ENCODE measurements at places on chromosomes 16 and 17.

DNA sequence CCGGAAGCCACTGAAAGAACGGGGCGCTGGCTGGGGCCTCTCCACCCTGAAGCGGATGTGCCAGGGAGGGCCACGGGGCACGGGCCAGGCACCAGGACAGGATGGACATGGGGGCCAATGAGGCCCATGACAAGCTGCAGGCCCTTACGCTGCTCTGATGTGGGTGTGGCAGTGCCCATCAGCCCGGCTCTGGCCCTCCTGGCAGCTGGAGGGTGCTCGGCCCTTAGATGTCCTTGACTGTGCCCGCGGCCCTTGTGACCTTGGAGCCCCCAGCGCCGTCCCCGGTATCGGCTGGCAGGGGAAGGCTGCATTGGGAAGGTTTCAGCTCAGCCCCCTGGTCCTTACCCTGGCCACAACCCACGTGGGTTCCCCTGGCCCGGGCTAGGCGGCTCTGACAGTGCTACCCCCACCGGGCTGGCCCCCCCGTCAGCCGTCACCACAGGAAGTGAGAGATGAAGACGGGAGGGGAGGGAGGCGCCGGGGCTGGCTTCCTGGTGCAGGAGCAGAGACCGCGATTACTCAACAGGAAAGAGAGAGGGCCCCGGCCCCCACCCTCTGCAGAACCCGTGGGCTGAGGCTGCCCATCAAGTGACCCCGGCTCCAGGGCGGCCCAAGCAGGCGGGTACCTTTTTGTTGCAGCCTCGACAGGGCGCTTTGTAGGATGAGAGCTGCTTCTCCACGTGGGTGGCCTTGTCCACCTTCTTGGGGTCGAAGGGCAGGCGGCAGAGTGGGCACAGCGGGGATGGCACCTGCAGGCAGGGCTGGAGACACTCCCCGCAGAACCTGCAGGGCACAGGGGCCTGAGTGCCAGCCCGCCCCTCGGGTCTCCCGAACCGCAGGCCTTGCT lies 5.3 kb downstream of the RNF166 start:
- peak; percentile 21 for DNase-seq

- DNase-seq, result no peak
Observed at GRCh38 chr17:20706751-20707373, 127.3 kb downstream of the CDRT15L2 start.

DNA sequence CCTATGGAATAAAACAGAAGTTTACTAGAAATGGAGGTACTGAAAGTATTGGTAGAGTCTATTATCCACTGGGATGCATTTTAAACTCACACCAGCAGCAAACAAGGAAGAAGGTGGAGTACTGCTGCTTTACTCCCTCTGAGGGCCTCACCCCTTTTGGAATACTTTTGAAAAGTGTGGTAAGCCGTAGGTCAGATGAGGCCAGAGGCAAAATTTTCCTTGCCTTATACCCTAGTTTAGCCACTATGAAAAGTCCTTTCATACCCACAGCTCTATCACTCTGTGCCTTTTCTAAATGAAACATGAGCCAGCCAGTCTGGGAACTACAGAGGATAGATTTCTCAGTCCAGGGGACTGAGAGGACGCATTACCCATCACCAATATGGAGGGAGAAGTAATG lies 14.0 kb downstream of the GDE1 start:
- DNase-seq, result no peak

- no peak for DNase-seq
Observed at GRCh38 chr17:57554826-57555635, 190.1 kb downstream of the CCDC182 start.

- DNase-seq, result no peak
Observed at GRCh38 chr17:63998721-63999679, 849 bp downstream of the PRR29 start.

DNA sequence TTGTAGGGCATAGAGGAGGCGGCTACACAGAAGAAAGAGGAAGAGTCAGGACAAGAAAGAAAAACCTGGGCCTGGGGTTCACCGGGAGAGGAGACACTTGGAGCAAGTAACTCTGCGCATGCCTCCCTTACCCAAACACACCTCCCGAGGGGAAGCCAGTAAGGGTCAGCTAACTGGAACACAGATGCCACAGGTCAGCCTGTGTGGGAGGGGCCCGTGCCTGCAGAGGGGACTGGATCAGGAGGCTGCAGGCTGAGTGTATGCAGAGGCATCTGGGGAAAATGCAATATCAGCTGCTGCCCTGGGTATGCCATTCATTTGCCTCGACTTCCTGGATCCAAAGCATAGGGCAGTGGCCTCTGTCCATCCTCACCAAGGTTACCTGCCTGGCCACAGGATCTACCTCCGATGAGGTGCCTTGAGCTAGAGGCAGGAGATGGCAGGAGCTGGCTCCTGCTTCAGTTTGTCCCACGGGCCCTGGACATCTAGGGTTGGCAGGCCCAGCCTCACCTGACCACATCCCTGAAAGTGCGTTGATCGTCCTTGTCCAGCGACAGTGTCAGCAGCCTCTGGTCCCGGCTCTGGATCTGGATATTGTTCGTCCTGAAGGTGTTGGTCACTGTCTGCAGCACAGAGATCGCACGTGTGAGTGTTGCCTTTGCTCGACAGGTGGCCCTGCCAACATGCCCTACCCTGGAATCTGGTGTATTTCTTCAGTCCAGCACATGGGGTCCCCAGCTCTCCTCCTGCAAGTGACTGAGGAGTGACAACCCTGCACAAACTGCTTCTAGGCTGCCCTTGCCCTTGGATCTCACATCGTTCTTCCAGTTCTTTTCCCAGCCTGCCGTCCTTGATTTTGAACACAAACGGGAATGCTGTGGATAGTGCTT lies 4.6 kb upstream of the MFSD6L start:
- DNase-seq, result no peak

GRCh38 chr17:50437409-50437808 lies 11.4 kb downstream of the ACSF2 start:
- no peak for DNase-seq

DNA sequence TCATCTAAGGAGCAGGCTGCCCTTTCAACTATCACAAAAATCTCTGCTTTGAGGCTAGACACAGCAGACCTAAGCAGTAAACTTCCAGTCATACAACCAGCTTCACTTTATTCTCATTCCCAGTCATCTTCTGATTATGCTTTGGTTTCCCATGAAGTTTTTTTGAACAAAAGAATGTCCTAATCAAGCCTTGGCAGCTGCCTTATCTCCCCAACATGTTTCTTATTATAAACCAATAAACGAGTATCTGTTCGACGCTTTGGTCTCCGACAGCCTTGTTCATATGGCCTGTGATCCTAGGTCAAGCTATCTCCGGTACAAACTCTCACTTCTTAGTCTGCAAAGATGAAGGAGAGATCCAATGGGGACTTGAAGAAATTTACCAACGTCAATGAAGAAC lies 47.4 kb upstream of the CDYL2 start:
- no peak for DNase-seq

GRCh38 chr17:82065638-82066303 lies at the start of gene DUS1L:
Gene DUS1L, minus strand, starts transcription at chr17:82065804. Its CDS starts 745 bp downstream, at chr17:82065059.
- DNase-seq, result peak; percentile 82
